ENCODE measurements at places on chromosomes 7 and 10.

- DNase-seq, result no peak
Measured at GRCh38 chr7:40244226-40244625, 109.4 kb downstream of the SUGCT start.

DNA sequence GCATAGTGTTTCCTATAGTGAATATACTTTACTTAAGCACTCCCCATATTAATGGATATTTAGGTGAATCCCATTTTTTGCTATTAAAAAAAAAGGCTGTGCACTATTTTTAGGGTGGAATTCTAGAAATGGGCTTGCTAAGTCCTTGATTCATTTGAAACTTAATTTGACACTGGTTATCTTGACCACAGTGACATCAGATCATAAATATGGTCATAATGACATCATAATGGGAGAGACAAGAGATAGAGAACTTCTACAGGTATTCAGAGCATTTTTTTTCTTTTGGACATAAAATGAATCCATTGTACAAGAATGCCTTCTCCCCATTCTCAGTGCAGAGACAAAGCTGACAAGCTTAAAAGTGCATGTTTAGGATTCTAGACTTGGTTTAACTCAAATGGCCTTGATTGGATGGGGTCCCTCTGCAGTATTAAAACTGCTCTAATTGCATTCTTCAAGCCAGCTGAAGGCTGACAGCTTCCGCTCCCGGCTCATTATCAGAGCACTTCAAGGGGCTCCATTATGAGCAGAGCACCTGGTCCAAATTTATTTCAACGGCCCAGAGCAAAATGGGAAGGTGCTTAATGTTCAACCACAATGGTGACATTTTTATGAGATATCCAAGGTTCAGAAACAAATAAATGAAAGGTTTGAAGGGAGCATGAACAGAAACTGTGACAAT lies 104.8 kb downstream of the JAZF1 start:
- no peak for DNase-seq

GRCh38 chr10:110977662-110978061 lies 58.3 kb downstream of the SHOC2 start:
- no peak for DNase-seq

DNA sequence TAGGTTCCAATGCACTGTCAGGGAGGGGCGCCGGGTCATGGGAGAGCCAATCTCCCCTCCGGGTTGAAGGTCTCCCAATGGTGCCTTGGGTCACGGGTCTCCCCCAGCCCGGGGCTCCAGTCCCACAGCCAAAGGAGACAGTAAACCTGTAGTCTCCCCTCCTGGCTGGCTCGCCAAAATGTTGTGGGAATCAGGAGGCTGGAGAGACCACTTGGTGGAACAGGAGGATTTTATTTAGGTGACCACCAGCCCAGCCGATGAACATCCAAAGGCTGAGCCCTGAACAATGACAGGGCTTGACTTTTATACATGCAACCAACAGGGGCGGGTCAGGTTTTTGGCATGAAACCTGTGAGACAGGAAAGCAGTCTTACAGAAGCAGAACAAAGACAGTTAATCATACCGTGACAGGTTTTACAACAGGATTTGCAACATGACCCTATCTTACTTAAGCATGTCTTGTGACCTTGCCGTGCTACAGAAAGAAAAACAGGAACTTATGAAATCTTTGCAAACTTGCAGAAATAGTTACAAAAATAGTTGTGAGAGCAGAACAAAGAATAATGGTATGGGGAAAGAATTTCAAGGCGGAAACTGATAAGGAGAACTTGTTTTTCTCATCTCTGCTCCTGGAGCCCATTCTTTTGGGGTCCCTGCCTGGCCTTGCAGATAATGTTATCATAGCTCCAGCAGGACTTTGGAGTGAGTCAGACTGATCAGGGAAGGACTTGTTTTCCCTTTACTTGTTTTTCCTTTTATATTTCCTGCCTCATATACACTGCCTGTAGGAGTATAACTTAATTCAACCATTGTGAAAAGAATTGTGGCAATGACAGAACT lies 7.1 kb downstream of the ERV3-1 start:
- no peak for DNase-seq

DNA sequence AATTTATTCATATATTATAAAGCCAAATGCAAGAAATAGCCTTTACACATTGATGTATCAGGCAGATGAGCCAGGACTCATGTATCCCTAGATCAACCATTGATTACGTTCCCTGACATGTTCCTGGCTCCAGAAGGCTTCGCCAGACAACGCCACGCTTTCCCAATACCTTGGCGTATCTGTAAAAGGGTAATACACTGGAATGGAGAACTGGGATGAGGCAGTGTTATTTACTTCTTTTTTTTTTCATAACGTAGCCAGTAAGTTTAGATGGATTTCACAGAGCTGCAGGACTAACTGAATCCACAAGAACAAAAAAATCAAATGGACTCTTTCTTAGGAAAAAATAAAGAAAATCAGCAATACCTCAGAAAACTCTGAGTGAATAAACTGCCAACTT lies 588.1 kb upstream of the SEMA3D start:
- no peak for DNase-seq

GRCh38 chr10:55287346-55287745 lies 486.3 kb upstream of the PCDH15 start:
- no peak for DNase-seq

- DNase-seq, result no peak
Measured at GRCh38 chr10:5125315-5126044, 31.3 kb downstream of the AKR1C3 start.

DNA sequence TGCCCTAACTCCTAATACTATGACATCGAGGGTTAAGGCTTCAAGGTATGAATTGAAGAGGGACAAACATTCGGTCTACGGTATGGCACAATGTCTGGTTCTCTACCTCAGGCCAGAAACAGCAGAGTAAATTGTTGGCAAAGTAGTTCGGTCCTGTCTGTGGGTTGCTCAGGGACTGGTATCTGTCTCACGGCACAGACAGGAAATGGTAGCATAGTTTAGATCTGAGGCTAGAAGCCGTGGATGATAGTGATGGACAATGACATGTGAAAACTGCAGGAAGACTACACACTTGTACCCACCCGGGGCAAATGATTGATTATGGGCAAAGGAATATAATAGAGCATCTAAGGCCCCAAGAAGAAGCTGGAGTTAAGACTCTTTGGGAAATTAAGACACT lies 106.2 kb downstream of the TWIST1 start:
- no peak for DNase-seq

GRCh38 chr10:22597138-22597537 lies 117.2 kb downstream of the PIP4K2A start:
- DNase-seq, result no peak

DNA sequence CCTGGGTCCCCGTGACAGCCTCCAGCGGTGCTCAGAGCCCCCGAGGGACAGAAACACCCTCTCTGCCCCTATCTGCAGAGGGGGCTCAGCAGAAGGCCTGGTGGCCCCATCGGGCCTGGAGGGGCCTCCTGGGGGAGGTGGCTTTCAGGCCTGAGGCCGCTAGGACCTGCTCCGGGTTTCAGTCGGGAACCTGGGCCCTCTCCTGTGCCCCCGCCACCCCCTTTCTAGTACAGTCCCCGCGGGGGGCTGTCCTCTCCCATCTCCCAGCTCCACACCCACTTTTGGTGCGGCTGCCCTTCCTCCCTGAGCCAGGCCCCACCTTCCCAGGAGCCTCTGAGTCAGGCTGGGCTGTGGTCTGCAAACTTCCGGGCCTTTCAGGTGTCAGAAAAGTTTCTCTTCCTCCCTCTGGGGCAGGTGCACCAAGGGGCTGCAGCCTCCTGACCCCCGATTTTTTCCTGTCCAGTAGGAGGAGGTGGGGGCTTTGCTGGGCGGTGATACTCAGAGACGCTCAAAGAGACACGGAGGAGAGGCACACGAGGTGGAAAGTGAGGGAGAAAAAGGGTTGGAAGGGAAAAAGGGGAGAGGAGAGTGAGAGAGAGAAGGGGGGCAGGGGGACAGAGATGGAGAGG lies 692 bp downstream of the CARD11 start:
- no peak for DNase-seq

- DNase-seq, result no peak
Measured at GRCh38 chr7:127822822-127823508, 171.0 kb downstream of the SND1 start.

- no peak for DNase-seq
Measured at GRCh38 chr10:61280303-61280702, 172.9 kb downstream of the TMEM26 start.

- DNase-seq, result no peak
Measured at GRCh38 chr7:80415522-80415921, 96.3 kb downstream of the GNAT3 start.

GRCh38 chr7:151642746-151643145 lies 123.1 kb upstream of the RHEB start:
- DNase-seq, result no peak

DNA sequence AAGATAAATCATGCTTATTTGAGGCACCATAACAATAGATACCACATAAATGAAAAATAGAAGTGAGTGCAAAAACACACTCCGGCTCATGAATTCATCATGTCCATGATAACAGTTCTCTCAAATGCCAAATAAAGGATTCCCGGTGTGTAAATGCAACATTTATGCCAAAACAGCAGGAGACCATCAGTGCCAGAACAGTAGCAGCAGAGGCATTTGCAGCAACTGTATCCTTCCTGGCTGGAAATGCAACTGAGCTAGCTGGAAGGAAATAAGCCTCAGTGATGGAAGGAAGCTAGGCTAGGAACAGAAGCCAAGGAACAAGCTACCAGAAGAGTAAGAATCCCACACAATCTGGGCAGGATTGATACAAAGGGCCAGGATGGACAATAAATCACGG lies 79.9 kb upstream of the THSD7A start:
- DNase-seq, result no peak
